ENCODE measurements at places on chromosomes 6 and 20.

DNA sequence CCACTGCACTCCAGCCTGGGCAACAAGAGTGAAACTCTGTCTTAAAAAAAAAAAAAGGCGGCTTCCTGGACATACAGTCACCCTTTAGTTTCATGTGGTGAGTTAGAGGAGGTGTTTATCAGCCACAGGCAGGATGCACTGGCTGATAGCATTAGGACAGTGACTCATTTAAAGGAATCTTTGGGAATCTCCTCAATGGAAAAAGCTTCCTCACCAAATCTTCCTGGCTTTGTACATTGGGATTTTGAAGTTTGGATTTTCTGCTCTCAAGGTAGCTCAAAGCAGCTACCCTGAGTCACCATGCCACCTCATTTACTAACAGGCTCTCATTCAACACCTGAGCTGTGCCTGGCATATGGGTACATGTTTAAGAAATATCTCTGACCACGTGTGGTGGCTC lies 20.2 kb downstream of the PRPH2 start:
- DNase-seq = no peak

DNA sequence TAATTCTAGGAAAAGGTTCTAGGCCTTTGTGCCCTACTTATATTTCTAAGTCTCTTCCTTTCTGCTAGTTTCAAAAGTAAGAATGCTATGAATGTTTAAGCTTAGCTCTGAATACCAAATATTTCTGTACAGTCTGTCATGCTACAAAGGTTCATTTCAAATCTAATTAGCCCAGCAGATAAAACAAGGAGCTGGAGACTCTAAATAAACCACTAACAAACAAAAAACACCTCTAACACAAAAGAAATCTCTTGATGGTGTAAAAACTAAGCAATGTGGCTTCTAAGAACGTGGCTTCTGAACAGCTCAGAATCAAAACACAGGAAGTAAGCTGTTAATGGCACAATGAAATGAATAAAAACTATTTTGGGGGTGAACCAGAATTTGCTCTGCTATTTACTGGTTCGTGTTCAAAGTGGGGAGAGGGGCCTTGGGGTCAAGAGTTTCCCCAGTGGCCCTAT lies 198.3 kb downstream of the BCAS1 start:
- no peak for DNase-seq

DNA sequence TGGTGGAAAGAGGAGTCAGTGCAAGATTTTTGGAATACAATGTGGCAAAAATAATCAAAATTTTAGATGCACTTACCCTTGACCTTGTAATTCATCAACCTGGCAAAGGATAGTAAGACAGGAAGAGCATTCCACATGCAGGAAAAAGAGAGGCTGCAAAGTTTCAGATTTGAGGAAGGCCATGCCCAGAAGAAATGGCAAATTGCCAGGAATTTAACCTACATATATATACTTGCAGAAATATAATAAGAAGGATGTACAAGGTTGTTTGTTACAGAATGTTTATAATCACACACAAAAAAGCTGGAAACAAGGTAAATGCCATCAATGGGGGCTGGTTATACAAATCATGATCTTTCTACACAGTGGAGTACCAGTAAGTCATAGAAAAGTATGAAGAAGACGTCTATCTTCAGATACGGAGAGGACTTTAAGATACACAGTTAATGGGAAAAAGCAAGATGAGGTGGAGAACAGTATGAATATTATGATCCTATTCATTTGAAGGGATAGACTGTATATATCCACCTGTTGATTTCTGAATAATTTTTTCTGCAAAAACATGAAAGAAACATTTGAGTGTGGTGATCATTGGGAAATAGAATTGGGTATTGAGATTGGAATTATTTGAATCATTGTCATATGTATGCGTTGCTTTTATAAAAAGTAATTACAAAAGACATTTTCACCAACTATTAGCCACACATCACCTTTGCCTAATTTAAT lies 253.8 kb downstream of the TBC1D7 start:
- DNase-seq = peak; percentile 11

GRCh38 chr20:15045246-15045645 lies 707.8 kb upstream of the FLRT3 start:
- DNase-seq = no peak

DNA sequence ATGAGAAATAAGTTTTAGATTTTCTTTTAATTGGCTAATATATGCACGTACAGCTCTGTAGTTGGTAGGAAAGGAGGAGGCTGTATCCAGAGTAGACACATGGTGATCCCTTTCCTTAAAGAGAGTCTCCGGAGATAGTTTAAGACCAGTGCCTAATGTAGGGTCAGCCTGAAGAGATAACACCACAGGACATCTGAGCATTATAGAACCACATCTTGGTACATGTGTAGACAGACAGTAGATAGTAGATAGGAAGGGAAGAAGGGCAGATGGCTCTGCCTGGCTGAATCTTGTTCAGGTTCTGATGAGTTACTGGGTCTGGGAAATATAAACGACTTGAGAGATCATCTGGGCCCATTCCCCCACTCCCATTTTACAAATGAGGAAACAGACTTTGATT lies 18.5 kb downstream of the CHMP4B start:
- no peak for DNase-seq

GRCh38 chr6:150685860-150686259 lies 86.2 kb downstream of the PLEKHG1 start:
- peak; percentile 62 for DNase-seq

- no peak for DNase-seq
These were observed 121.5 kb downstream of the PACRG start for GRCh38 chr6:162849269-162849668.

- no peak for DNase-seq
These were observed 21.6 kb upstream of the ARFGEF2 start for GRCh38 chr20:48899881-48900280.

- peak; percentile 65 for DNase-seq
These were observed 222.8 kb downstream of the LY86 start for GRCh38 chr6:6811128-6812009.

DNA sequence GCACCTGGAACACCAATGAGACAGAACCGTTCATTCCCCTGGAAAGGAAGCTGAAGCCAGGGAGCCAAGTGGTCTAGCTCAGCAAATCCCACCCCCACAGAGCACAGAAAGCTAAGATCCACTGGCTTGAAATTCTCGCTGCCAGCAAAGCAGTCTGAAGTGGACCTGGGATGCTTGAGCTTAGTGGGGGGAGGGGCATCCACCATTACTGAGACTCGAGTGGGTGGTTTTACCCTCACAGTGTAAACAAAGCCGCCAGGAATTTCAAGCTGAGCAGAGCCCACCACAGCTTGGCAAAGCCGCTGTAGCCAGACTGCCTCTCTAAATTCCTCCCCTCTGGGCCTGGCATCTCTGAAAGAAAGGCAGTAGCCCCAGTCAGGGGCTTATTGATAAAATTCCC lies 53.1 kb downstream of the KIF16B start:
- no peak for DNase-seq

GRCh38 chr20:50246367-50247195 lies 56.0 kb downstream of the CEBPB start:
- no peak for DNase-seq

- no peak for DNase-seq
These were observed 173.4 kb downstream of the MOXD1 start for GRCh38 chr6:132227904-132228303.

DNA sequence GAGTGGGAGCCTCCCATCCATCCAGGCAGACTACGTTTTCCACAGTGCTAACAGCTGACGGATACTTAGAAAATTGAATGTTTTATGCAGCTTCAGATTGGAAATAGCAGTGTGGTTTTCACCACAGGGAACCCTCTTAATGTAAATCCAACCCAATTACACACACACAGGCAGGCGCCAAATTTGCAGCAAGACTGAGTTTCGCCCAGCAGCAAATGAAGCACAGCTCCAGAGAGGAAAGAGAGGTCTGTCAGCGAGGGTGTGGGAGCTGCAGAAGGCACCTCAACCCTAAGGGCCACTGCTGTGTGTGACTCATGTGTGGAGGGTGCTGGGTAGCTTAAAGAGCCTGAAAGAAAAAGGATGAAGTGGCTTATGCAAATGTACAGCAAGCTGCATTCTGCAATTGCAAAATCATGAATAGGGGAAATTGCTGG lies 365.7 kb downstream of the MAFB start:
- DNase-seq = peak; percentile 94

GRCh38 chr6:15349379-15349778 lies 103.5 kb downstream of the JARID2 start:
- DNase-seq = no peak

Data from suppressor macrophage (primary cell).